Neural progenitor cell (in vitro differentiated cells): ENCODE measurements at places on chromosomes 16 and 17.

DNA sequence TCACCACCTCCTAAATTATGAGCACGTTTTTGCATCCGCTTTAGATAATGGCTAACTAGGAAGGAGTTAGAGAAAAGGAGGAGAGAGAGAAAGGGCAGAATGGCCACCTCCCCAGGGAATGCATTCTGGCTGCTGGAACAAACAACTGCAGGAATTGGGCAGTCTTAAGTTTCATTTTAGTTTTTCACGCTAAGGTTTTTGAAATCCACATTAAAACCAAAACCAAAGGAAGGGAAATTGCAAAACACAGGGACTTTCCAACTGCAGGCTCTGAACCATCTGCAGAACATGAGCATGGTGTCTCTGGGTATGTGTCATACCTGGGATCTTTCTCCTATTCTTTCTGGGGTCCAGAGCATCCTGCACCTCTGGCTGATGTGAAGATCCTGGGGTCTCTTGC, 12.1 kb upstream of the CCL8 start:
- DNase-seq, result no peak

GRCh38 chr17:32871746-32872145, 5.2 kb downstream of the MYO1D start:
- no peak for DNase-seq

GRCh38 chr16:11796227-11797165, 562 bp downstream of the ZC3H7A start:
- DNase-seq, result peak; percentile 80

DNA sequence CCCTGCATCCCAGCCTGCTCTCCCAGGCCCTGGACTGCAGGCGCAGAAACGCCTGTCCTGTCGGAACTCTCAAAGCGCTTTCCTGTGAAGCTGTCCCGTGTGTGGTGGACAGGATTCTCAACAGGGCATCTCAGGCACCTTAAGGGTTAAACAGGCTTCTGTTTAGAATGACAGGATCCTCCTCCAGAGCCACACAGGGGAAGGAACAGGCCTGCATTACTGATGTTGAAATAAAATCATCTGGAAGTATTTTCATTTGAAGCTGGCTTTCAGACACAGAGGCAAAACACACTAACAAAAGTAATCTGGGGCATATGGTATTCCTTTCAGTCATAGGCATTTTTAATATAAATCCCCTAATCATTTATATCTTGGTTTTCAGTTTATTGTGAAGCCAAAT, 7.4 kb downstream of the HS3ST3A1 start:
- DNase-seq, result no peak

- peak; percentile 28 for DNase-seq
These were observed 62.3 kb downstream of the TMEM100 start for GRCh38 chr17:55660178-55660886.

- peak; percentile 55 for DNase-seq
These were observed 4.5 kb upstream of the HEXIM1 start for GRCh38 chr17:45143767-45144198.

GRCh38 chr16:6861815-6862477, 470.7 kb upstream of the RBFOX1 start:
- DNase-seq, result no peak

DNA sequence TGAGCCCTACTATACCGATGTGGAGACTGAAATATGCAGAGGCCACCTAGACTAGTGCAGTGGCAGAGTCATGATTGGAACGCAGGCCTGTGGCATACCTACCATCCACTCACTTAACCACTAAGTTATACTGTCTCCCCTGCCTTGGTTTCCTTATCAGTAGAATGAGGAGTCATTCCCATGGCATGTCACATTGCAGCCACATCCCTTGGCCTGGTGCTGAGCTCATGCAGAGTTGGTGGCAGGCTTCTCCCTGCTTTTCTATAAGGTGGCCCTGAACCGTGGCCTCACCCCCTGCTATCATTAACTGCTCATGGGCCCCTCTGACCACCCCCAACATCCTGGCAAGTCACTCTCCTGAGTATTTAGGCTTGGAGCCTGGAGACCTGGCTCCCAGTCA, 212.5 kb downstream of the KATNIP start:
- DNase-seq, result no peak

- no peak for DNase-seq
These were observed 28.6 kb downstream of the ADCY7 start for GRCh38 chr16:50294955-50295354.

DNA sequence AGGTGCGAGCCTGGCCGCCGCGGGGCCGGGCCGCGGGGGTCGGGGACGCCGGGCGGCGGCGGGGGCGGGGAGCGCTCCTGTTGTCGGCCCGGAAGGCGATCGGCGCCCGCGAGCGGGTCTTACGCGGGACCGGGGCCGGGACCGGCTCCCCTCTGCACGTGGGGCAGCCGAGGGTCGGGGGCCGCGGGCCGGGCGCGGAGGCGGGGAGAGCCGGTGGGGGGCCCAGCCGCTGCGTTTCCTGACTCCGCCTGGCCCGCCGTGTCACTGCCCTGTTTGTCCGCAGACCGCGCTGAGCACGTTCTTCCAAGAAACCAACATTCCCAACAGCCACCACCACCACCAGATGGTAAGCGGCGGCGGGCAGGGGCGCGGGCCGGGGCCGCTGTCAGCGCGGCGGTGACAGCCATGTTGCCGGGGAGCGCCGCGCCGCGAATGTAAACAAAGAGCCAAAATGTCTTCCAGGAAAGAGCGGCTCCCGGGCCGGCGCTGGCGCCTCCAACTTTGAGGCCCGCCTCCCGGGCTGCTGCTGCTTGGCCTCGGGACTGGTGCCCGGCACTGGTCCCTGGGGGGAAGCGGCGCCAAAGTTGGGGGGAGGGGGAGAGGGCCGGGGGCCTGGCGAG, 586 bp downstream of the UBALD2 start:
- peak; percentile 84 for DNase-seq

DNA sequence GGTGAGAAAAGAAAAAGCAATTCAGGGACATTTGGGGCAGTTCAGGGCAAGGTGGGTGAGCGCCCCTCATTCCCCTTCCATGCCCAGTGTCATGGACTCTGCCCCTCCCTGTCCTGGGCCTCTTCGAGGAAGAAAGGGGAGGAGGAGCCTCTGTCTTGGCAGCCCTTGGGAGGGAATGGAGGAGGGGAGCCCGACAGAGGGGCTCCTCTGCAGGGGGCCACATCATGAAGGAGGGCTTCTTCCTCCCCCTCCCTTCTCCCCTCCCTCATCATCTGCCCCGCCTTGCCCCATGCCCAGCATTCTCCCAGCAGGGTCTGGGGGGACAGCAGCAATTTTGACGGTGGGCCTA, 33.2 kb upstream of the TAC4 start:
- DNase-seq, result peak; percentile 52

DNA sequence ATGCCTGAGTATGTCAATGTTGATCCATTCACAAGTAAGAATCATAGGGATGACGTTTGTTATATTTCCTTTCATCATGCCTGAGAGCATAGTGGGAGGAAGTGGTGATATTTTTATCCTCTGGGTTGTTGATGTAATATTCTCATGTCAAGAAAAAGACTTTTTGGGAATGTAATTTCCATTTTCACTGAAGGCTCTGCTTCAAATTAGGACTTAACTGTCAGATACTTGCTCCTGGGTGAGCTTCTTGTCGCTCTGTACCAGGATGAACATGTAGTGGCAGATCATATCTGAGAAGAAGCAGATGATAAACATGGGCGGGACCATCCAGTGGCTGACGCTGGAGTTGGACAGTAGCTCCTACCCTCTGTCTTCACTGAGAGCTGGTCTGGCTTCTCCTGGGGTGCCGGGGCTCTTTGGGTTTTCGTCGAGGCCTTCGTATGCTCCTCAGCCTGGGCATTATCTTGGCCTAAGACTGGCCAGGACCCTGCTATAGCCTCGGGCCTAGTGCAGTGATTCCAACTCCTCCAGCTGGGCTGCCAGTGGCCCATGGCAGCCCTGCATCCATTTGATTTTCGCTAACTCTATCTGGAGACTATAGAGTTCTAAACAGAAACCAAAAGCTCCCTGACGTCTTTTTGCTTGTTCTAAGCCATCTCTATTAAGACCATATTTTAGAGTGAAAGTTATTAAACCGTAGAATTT, 19.7 kb downstream of the CYB5B start:
- no peak for DNase-seq

GRCh38 chr17:48510761-48511604, 19.8 kb downstream of the HOXB1 start:
- no peak for DNase-seq

GRCh38 chr16:8229011-8229520, 361.2 kb downstream of the TMEM114 start:
- DNase-seq, result no peak

- DNase-seq, result no peak
These were observed 3.2 kb downstream of the TNRC6C start for GRCh38 chr17:77961741-77962140.

DNA sequence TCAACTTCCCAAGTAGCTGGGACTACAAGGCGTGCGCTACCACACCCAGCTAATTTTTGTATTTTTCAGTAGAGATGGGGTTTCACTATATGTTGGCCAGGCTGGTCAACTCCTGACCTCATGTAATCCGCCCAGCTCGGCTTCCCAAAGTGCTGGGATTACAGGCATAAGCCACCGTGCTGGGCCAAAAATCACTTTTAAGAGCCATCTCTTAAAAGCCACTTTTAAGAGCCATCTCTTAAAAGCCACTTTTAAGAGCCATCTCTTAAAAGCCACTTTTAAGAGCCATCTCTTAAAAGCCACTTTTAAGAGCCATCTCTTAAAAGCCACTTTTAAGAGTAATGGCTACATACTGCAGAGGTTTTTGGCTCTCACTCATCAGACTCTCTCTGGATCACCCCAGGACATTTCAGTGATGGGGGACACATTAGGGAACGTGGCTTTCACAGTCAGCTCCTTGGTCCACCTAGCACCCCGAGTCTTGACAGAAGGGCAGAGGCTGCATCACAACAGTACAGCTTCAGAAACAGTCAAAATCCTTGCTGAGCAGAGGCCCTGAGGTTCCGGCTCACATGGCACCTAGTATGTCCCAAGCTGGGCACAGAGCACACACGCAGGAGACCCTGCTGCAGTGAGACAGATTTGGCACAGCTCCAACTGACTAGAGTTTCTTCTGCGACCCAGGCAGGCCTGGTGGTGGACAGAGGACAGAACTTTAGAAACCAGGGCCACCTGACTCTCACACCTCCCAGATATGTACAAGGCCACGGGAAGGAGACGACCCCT, 23.6 kb downstream of the RANBP10 start:
- DNase-seq, result no peak

- peak; percentile 50 for DNase-seq
These were observed 3.6 kb downstream of the USP7 start for GRCh38 chr16:8959921-8960787.

DNA sequence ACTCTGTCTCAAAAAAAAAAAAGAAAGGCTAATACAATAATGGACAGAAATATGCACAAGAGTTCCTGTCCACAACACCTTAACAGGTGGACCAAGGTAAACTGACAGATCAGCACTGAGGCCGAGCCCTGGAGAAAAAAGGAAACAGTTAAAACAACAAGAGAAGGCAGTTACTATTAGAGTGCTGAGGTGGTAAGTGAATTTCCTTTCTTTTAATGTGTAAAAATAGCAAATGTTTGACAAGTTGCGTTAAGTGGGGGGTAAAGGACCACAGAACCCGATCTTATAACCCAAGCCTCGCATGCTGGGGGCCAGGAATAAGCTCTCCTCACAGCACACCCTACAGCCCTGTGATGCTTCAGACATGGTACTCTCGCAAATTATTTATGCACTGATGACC, 24.8 kb downstream of the TXNDC11 start:
- no peak for DNase-seq

- DNase-seq, result no peak
These were observed 12.4 kb upstream of the IL4R start for GRCh38 chr16:27301236-27301861.

DNA sequence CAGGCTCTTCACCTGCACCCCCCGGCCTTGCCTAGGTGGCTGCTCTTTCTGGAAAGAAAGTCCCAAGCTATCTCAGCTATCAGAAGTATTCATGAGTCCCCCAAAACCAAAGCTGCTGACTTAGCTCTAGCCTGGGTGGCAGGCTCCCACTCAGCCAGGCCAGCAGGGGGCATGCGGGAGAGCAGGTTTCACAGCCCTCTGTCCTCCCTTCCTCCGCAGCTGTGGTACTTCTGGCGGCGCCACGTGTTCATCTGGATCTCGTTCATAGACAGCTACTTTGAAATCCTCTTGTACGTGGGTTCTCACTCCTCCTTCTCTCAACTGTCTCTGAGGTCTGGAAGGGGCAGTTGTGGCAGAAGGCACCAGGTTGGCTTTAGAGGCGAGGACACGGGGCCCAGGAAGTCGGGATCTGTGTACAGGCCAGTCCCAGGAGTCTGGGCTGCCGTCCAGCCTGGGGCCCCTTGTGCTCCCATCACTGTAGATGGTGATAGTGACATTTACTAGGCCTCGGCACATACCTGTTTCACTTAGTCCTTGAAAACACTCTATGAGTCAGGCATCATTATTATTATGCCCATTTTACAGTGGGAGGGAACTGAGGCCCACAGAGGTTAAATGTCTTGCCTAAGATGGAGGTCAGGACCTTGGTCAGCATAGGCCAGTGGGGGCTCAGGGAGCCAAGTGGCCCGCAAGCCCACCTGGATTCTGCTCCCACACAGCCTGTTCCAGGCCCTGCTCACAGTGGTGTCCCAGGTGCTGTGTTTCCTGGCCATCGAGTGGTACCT, 12.9 kb downstream of the TRPV2 start:
- DNase-seq, result peak; percentile 68

- DNase-seq, result peak; percentile 92
These were observed 10.1 kb upstream of the CA4 start for GRCh38 chr17:60139438-60140285.

DNA sequence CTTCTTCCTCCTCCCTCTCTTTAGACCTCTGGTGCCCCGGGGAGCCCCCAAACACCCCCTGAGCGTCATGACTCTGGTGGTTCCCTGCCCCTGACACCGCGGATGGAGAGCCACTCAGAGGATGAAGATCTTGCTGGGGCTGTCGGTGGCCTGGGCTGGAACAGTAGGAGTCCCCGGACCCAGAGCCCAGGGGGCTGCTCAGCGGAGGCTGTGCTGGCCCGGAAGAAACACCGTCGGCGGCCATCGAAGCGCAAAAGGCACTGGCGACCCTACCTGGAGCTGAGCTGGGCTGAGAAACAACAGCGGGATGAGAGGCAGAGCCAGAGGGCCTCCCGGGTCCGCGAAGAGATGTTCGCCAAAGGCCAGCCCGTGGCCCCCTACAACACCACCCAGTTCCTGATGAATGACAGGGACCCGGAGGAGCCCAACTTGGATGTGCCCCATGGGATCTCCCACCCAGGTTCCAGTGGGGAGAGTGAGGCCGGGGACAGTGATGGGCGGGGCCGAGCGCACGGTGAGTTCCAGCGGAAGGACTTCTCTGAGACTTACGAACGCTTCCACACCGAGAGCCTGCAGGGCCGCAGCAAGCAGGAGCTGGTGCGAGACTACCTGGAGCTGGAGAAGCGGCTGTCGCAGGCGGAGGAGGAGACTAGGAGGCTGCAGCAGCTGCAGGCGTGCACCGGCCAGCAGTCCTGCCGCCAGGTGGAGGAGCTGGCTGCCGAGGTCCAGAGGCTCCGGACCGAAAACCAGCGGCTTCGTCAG, 7.5 kb downstream of the HEXIM2 start:
- no peak for DNase-seq

GRCh38 chr17:31900877-31901276, 631 bp downstream of the UTP6 start:
- peak; percentile 9 for DNase-seq

DNA sequence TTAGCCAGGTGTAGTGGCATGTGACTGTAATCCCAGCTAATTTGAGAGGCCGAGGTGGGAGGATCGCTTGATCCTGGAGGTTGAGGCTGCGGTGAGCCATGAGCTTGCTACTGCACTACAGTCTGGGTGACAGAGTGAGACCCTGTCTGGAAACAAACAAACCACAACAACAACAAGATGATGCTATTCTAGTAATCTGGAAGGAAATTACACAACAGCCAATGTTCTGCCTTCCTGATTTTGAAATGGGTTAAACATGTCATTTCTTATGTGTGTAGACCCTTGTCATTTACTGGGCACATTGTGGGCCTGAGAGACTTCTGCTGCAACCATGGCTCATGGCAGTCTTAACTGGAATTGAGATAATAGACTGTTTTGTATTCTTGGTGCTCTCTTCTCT, 5.9 kb downstream of the COQ7 start:
- no peak for DNase-seq
